ENCODE measurements at places on chromosomes 3 and 15.

- no peak for DNase-seq
These were observed 93.7 kb downstream of the MYLK start for GRCh38 chr3:123790254-123791072.

DNA sequence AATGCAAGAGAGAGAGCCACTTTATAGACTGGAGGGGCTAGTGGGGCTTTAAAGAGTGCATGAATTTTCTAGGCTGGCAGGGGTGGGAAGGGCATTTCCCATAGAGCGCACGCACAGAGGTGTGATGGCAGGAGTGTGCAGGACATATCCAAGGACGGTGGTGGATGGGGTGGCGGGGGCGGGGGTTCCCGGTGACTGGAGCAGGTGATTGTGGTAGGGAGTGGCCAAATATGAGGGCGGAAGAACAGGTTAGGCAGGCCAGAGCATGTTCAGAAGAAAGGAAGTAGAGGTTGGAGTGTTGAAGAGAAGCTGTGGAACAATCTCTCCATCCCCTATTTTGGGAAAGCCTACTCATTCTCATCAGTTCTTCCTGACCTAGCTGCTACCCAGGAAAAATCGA lies 18.1 kb downstream of the FAM81A start:
- no peak for DNase-seq

DNA sequence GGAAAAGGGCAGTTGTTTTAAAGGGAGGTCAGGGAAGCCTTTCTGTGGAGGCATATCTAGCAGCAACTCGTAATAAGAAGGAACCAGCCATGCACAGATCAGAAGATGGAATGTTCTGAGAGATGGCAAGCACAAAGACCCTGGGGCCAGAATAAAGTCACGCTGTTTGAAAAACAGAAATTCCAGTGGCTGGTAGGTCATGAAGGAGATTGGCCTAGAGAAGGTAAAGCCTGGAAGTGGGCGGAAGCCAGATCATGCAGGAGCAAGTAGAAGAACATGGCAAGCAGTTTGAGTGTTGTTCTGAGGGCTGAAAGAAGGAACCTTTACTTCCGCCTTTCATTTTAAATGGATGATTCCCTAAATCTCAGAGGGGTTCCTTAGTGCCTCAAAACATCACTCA lies 208.1 kb upstream of the PPP2R3A start:
- DNase-seq: no peak

DNA sequence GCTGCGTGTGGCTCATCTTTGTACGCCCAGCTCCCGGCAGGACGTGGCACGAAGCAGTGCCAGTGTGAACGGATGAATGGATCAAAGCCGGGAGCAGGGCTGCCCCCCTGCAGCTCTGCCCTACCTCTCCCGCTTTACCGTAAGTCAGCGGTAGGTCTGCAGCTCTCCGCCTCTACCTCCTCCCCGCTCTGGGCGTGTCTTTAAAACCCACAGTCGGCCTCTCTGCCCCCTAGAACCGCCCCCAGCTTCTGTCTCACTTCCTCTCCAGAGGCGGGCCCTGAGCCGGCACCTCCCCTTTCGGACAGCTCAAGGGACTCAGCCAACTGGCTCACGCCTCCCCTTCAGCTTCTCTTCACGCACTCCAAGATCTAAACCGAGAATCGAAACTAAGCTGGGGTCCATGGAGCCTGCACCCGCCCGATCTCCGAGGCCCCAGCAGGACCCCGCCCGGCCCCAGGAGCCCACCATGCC lies at the start of gene PML:
TSS of gene PML (plus strand) at position 304 of the 471 bp plus-strand sequence. CDS start at position 401, 97 bp downstream.
- DNase-seq: peak; percentile 57

GRCh38 chr15:63041402-63041973 lies 1.1 kb upstream of the TPM1 start:
- DNase-seq: no peak

DNA sequence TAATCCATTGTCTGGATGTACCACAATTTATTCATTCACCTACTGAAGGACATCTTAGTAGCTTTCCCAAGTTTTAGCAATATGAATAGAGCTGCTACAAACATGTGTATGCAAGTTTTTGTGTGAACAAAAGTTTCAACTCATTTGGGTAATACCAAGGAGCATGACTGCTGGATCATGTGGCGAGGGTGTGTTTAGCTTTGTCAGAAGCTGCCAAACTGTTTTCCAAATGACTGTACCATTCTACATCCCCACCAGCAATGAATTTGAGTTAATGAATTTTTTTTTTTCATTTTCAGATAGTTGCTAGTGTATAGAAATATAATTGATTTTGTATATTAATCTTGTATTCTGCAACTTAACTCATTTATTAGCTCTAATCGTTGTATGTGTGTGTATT lies 20.0 kb upstream of the ELP6 start:
- DNase-seq: no peak

- DNase-seq: no peak
These were observed 147.5 kb upstream of the VEPH1 start for GRCh38 chr3:157650699-157651098.

- no peak for DNase-seq
These were observed 175.7 kb upstream of the MDFIC2 start for GRCh38 chr3:70488131-70488530.

DNA sequence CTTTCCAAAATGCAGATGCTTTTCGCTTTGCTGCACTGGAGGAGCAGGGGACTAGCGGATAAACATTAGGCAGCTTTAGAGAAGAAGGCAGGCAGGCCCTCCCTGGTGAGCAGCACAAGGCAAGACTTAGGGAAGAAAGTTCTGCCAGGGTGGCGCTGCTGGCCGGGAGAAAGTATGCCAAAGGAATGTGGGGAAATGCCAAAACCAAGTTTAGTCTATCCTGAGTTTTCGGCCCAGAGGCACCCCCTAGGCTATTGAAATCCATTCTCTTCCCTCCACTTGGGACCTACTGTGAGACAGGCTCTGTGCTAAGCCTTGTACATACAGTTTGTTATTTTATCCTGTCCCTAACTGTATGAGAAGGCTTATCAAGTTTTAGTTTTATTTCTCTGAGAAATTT lies 9.2 kb downstream of the SHC4 start:
- DNase-seq: no peak

DNA sequence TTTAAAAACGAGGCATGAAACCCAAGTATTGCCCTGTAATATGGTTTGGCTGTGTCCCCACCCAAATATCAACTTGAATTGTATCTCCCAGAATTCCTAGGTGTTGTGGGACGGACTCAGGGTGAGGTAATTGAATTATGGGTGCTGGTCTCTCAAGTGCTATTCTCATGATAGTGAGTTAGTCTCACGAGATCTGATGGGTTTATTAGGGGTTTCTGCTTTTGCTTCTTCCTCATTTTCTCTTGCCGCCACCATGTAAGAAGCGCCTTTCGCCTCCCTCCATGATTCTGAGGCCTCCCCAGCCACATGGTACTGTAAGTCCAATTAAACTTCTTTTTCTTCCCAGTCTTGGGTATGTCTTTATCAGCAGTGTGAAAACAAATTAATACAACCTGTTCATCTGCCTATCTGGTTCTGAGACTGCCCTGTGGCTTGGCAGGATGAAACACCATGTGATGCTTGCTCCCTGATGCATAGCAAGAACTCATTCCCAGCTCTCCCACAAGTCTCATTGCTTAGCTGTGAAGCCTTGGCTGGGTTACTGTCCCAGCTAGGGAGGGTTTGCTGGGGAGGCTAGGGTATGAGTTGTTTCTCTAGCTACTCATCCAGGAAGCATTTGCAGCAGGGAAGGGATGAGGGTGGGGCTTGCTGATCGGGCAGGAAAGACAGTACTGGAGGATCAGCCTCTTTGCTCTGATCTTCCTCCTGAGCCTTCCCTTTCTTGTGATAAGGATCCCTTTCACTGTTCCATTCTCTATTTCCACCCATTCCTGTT lies 3.7 kb upstream of the SQOR start:
- DNase-seq: no peak

GRCh38 chr3:116561529-116561928 lies 116.2 kb upstream of the LSAMP start:
- no peak for DNase-seq

- DNase-seq: peak; percentile 11
These were observed 42.7 kb downstream of the EIF2AK4 start for GRCh38 chr15:39976291-39977274.

DNA sequence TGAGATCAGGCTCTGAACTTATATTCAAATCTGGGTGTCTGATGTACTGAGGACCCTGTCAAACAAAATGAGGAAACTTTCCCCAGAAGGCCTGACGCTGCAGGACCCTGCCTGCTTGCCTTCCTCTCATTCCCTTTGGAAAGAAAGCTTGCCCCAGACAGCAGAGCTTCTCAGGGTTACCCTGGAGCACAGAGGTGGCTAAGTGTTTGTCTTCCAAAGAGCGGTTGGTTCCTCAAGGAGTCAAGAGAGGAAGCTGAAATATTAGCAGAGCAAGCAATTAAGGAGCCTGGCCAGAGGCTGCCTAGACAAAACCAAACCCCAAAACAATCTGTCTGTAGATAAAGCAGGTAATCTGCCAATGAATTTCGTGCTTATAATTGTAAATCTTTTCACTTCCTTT lies 175.3 kb downstream of the NR1D2 start:
- DNase-seq: no peak
